ENCODE measurements at places on chromosomes 16 and 17.

DNA sequence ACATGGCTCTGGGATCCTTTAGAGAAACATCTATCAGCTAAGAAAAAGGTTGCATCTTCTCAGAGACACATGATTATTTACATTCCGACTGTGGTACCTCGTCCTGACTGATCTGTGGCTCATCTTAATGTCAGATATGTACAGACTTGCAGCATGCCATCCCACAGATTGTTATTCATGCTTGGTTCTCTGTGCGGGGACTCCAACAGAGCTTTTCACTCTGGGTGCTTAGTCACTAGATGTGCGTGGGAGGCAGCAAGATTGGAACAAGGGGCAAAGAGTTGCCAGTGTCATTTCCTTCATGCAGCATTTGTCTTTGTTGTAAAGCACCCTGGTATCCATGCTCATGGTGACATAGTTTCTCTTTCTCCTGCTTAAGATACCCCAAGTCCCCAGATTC, 179.1 kb upstream of the CACNG5 start:
- DNase-seq, result no peak

- DNase-seq, result no peak
Observed at GRCh38 chr16:30521873-30522641, 4.3 kb downstream of the ZNF768 start.

DNA sequence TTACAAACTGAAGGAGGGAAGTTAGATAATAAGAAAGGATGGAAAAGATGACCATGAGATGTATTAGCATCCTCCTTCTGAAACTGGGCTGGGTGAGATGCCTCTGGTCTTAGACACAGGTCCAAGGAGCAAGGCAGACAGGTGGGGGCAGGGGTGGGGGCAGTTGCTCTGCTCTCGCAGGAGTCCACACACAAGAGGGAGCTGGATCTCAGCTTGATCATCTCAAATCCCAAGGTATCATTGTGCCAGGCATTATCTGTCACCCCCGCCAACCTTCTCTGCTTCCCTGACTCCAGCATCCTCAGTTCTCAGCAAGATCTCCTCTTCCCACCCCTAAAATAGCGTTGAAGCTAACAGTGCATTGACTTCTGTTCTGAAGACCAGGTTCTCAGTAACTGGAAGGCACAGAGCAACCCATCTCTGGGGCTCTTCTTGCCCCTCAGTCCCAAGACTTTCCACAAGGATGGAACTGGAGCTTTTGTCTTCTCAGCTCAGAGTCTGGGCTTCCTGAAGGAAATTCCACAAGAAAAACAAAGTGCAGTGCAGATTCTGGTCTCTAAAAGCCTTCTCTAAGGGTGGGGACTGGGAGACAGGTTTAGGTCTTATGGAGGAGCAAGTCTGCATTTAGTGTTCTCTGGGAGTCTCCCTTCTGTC, 1.6 kb downstream of the FLOT2 start:
- no peak for DNase-seq

GRCh38 chr16:88497561-88498462, 44.7 kb downstream of the ZFPM1 start:
- DNase-seq, result no peak

GRCh38 chr17:32801641-32802040, 75.3 kb downstream of the MYO1D start:
- DNase-seq, result no peak

DNA sequence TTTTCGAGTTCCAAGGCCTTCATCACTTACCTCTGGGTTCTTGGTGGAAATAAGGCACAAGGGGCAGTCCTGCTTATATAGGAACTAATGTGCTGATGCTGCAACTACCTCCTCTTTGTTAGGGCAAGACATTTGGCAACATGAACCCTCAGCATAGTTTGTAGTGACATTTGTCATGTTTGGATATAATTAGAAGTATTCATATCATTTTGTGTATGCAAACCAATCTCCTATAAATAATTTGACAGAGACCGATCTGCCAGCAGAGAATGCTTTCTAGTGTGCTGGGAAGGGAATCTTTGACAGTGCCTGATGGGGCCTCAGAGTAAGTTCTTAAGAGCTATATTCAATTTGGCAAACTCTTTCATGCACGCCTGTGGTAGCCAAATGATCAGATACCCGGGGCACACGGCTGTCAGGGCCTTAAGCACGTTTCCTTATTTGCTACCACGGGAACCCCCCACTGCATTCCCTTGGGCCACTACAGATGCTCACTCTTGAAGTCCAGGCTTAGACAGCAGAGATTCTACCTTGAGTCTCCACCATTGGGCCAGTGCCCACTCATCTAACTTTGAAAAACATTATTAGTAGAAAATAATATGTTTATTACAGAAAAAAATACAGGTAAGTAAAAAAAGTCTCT, at the start of gene MYH8:
TSS of gene MYH8 (minus strand) at position 51 of the 643 bp plus-strand sequence. CDS start 1,723 bp downstream, outside the sequence.
- no peak for DNase-seq

DNA sequence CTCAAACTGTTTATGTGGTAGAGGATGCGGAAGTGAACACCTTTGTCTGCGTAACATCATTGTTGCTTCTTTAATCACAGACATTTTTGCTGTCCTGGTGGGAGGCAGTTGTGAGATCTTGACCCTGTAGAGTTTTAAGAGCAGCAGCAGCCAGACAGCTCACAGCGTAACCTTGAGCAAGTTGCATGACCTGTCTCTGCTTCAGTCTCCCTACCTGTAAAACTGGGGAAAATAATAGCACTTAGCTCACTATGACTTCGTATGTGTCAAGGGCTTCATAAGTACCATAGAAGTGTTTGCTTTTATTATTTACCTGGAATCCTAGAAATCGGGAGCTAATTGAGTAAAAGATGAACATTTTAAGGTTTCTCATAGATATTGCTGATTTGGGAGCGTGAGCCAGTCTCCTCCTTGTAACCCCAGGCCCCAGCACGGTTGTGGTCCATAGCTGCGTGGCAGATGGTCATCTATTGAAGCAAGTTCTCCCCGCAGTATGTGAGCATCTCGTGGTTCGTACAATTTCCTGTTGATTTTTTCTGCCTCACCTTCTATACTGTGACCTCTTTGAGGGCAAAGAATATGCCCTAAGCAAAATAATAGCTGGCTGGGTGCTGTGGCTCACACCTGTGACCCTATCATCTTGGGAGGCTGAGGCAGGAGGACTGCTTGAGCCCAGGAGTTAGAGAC, 34.4 kb downstream of the GPRC5B start:
- no peak for DNase-seq

DNA sequence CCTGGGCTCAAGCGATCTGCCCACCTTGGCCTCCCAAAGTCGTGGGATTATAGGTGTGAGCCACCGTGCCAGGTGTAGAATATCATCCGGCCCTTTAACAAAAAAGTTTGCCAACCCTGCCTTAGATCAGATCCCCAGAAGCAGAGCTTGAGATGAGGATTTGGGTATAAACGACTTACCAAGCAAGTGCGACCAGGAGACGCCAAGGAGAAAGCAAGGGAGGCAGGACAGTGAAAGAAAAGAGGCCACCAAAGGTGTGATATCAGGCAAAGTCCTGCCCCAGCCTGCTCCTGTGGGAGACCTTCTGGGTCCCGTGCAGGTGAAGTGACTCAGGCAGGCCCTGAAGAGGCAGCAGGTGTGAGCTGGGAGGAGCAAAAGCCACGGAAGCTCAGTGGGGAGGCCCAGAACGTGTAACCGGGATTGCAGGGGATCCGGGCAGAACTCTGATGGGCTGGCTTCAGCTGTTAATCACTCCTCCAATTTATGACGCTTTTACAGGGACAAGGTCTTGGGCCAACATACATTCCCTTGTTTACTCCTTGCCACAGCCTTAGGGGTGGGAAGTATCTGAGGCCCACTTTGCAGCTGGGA, 14.1 kb upstream of the CALB2 start:
- no peak for DNase-seq

- no peak for DNase-seq
Observed at GRCh38 chr17:39144416-39144840, 7.0 kb downstream of the PLXDC1 start.

DNA sequence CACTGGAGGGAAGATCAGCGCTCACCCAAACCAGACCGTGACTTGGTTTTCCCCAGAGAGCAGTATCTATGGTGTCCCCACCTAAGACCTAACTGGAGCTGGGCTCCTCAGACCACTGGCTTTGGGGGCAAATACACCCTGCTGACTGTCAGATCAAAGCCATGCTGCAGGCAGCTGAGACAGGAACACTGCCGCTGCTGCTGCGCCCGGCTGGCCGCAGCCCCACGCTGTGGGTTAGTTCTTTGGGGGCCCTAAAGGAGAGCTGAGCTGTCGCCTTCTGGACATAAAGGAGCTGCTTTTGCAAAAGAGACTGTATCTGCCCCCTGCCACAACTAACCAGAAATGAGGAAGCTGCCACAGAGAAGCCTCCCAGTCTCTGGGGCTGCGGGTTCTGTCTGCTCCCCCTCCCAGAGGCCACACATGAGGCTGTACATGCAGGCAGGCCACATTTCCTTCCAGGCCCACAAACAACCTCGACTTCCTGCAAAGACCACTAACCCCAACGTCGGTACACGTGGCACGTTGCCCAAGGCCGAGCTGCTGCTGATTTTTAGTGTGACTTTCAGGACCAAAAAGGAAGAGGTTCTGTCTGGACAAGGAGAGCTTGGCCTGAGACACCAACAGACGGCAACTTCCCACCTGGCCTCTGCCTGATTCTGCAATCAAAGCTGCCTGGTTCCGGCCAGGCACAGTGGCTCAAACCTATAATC, 18.2 kb upstream of the ABR start:
- peak; percentile 69 for DNase-seq

DNA sequence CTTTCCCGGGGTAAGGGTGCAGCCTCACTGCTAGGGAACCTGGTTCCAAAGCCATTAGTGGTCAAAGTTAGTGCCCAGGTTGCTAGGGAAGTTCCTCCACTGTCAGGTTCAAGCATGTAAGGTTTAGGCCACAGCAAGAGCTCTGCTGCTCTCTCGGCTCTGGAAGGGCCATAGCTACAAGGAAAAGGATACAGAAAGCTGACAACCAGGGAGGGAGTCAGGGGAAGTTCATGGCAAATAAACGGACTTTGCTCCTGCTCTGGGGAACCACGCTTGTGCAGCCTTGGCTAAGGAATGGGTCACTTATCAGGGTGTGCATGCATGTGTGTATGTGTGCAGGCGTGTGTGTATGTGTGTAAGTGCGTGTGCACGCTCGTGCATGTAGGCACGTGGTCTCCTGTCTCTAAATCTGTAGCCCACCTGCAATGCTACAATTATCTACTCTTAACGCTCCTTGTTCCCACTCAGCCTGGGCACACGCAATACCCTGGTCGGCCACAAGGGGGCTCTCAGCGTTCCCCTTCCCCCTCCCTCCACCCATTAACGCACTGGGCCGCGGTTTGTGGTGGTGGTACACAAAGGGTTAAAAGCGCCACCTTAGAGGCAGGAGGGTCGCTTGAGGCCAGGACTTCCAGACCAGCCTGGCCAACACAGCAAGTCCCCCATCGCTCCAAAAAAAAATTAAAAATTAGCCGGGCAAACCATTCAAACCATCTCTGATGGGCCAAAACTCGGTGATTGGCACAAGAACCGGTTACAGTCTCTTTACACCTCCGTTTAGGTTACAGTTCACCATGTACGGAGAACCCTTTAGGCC, 48.4 kb upstream of the KDM8 start:
- peak; percentile 56 for DNase-seq

- DNase-seq, result no peak
Observed at GRCh38 chr16:69411064-69411985, 13.1 kb upstream of the CYB5B start.

GRCh38 chr16:47503936-47504335, 42.8 kb downstream of the PHKB start:
- no peak for DNase-seq

DNA sequence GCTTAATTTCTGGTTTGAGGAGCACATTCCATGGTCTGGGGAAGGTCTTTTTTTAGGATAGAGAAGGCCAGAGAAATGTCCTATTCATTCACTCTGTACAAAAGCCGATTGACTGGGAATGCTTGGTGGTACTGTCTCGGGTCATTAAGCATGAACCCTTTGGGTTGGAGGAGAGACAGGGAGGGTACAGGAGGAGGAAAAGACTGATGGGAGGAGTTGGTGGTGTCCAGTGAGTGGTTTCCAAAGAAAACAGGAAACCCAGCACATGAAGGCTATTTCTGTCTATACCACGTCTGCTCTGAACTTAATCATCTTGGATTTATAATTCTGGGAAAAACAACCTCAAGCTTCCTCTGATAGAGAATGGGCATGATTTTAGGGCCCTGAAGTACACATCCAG, 111.9 kb downstream of the XYLT1 start:
- DNase-seq, result no peak

- DNase-seq, result no peak
Observed at GRCh38 chr16:85536411-85537330, 76.5 kb upstream of the GSE1 start.

DNA sequence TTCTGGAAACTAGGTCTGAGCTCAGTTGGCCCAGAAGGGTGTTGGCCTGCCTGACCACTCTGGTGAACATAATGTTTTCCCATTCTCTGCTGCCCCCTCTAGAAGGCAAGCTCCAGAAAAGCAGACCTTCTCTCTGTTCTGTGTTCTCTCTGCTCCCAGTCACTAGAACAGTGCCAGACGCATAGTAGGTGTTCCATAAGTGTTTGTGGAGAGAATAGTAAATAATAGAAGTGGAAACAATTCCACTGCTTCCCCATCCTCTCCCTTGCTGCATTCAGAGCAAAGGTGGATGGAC, 32.2 kb upstream of the ETV4 start:
- DNase-seq, result no peak

DNA sequence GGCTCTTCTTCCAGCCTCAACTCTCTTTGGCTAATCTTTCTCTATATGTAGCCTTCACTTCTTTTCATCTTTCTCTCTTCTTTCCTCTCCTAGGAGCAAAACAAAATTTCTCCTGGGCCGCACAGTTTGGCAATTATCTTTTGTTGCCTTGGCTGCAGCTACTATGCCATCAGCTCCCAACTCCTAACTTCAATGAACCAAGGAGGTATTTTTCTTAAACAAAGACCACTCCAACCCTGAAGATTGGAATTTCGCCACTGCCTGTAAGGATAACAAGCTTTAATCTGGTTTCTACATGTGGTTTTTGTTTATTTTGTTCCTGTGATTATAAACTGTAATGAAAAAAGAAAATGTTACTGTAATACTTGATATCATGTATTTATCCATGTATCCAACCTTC, 2.3 kb upstream of the SCPEP1 start:
- no peak for DNase-seq

- no peak for DNase-seq
Observed at GRCh38 chr17:42456223-42457106, 2.2 kb upstream of the ATP6V0A1 start.

All from T-cell (primary cell).